ENCODE measurements at places on chromosomes 16 and 17. TPM values are rescaled to one million over a fixed set of nuclear protein-coding genes. Genes with fewer than 3 reads are reported as not detected.

The LGALS9B gene
- total RNA-seq = not detected

The ABI3 gene
- total RNA-seq = 0.92 TPM

The CNOT1 gene
- 99.4 TPM for total RNA-seq

The SHISA6 gene
- total RNA-seq = 11.8 TPM

The TBC1D3H gene
- total RNA-seq = not detected

The SCIMP gene
- total RNA-seq = 0.46 TPM

The FOXN1 gene
- not detected for total RNA-seq

The CBFA2T3 gene
- total RNA-seq = 2.3 TPM

The ABCA10 gene
- total RNA-seq = 6.7 TPM

The CCL13 gene
- total RNA-seq = not detected

The NPIPB9 gene
- 4.6 TPM for total RNA-seq

The PNMT gene
- 3.2 TPM for total RNA-seq

The NACA2 gene
- total RNA-seq = not detected

The TM4SF5 gene
- not detected for total RNA-seq

The PRR35 gene
- total RNA-seq = not detected

The C16orf92 gene
- total RNA-seq = not detected

The TAT gene
- total RNA-seq = not detected

The TMEM220 gene
- 1.8 TPM for total RNA-seq

The GRB7 gene
- total RNA-seq = not detected

The CCL15 gene
- not detected for total RNA-seq

The KRT32 gene
- total RNA-seq = not detected

The SMIM22 gene
- total RNA-seq = not detected

The CD300H gene
- total RNA-seq = not detected

The OR4D1 gene
- under 0.01 TPM for total RNA-seq

The ABCA8 gene
- 7.4 TPM for total RNA-seq

The OTOP3 gene
- not detected for total RNA-seq

The LMF1 gene
- total RNA-seq = 13.4 TPM

The TMEM235 gene
- not detected for total RNA-seq

The GSG1L gene
- total RNA-seq = 14.1 TPM

The IRX6 gene
- total RNA-seq = 0.69 TPM

The STAC2 gene
- total RNA-seq = 0.46 TPM

The ZNF423 gene
- total RNA-seq = 30.9 TPM

The ACSM2A gene
- total RNA-seq = not detected

The HNF1B gene
- not detected for total RNA-seq

The PDE6G gene
- total RNA-seq = not detected

The OR1D2 gene
- not detected for total RNA-seq

The CCL11 gene
- not detected for total RNA-seq

The TMC8 gene
- 0.92 TPM for total RNA-seq

The CPHXL2 gene
- not detected for total RNA-seq

The CES3 gene
- total RNA-seq = under 0.01 TPM

The KRTAP1-3 gene
- not detected for total RNA-seq

The FOXJ1 gene
- 21.7 TPM for total RNA-seq

The TBC1D3K gene
- total RNA-seq = not detected

The AGRP gene
- total RNA-seq = not detected

Data from diencephalon (tissue), 1 donor.